ENCODE measurements at places on chromosomes 13 and 19.
A peak's percentile ranks its signal among the peaks of the same experiment; 100 is the strongest.

DNA sequence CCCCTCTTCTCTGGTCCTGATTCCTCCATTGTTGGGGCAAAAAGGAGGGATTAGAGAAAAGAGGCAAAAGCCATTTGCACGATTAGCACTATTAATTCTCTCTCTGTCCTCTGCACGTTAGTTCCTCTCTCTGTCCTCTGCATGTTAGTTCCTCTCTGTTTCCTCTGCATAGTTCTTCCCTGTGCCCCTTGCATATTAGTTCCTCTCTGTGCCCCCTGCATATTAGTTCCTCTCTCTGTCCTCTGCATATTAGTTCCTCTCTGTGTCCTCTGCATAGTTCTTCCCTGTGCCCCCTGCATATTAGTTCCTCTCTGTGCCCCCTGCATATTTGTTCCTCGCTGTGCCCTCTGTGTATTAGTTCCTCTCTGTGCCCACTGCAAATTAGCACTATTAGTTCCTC is 847.2 kb upstream of the GPC6 start:
- no peak for DNase-seq

- no peak for DNase-seq
These were observed 22.3 kb downstream of the SLC7A1 start for GRCh38 chr13:29573190-29573589.

GRCh38 chr19:48044561-48044960 is 682 bp upstream of the CABP5 start:
- no peak for DNase-seq

DNA sequence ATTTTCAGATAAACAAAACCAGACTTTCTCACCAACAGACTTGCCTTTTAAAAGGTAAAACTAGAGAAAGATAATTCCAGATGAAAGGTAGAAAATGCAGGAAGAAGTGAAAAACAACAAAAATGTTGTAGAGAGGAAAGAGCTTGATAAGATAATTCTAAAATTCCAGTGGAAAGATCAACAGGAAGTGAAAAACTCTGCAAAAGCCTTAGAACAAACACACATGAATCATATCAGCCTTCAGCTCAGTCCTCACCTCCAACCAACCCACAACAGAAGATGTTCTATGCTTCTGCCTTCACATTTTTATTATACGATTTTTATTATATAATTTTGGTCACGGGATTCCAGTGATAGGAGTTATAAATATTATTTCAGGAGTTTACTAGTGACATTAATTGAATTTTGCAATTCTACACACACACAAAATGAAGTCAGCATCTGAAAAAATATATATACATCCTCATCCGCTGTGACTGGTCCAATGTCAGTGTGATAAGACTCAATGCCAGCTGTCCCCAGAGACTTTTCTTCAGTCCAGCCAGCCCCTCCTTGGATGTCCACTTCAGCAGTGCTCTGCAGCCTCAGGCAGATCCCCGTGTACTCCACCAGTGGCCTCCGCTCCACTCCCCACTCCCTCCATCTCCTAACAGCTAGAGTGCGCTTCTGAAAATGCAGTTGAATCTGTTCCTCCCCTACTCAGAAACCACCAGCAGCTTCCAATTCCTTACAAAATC is 57.9 kb downstream of the GADD45B start:
- DNase-seq, result no peak

- no peak for DNase-seq
These were observed 731.8 kb upstream of the ARGLU1 start for GRCh38 chr13:107299717-107300116.

GRCh38 chr19:34482380-34483250 is 1.1 kb downstream of the WTIP start:
- DNase-seq, result peak; percentile 22

- DNase-seq, result no peak
These were observed 55.8 kb downstream of the VAV1 start for GRCh38 chr19:6828306-6828697.

GRCh38 chr19:45814851-45815480 is at the start of gene RSPH6A:
Gene RSPH6A (minus strand): TSS chr19:45815308. CDS start chr19:45815176, 132 bp downstream.
- DNase-seq, result no peak

GRCh38 chr13:102774591-102775520 is 1.3 kb upstream of the TEX30 start:
- DNase-seq, result no peak

- peak; percentile 57 for DNase-seq
These were observed 154.2 kb upstream of the MAB21L1 start for GRCh38 chr13:35630551-35631275.

- DNase-seq, result no peak
These were observed 93.8 kb upstream of the CACNA1A start for GRCh38 chr19:13600091-13600490.

DNA sequence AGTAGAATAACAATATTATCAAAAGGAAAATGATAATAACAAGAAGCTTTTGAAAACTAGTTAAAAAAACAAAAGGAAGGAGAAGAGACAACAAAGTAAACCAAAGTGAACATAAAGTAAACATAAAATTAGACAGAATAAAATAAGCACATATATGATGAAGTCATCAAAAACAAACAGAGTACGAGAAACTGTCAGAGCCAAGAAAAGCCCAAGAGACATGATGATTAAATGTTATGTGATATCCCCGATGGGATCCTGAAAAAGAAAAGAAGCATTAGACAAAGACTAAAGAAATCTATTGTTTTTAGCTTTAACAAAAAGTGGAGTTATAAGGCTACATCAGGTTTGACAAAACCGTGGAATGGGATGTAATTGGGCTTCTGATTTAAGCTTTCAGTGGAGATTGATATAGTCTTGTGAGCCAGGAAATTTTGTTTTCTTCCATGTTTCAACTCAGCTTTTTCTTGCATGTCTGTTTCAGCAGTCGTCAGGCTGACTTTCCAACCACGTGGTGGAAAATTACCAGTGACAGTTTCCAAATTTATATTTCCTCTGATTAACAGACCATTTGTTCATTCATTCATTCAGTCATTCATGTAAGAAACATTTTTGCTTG is 64.9 kb downstream of the KL start:
- peak; percentile 49 for DNase-seq

DNA sequence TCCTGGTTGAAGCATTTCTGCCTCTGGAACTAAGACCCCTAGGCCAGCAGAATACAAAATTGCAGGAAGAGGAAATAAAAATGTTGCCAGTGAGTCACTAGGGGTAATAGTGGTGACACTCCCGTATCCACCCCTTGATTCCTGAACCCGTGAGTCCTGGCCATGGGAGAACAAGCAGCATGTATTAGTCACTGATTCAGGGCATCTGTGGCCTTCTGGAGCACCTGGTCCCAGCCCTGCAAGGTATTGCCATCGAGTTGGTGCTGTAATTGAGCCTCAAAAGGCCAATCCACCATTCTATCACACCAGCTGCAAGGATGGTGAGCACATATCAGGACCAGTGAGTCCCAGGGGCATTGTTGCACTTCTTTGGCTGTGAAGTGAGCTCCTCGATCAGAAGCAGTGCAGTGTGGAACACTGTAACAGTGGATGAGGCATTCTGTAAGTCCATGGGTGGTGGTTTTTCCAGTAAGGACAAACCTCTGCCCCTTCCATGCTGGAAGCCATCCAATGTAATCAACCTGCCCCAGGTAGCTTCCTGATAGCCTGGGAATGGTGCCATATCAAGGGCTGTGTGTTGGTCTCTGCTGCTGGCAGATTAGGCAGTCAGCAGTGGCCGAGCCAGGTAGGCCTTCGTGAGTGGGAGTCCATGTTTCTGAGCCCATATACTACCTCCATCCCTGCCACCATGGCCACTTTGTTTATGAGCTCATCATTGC is 39.6 kb downstream of the C1QTNF9 start:
- no peak for DNase-seq

DNA sequence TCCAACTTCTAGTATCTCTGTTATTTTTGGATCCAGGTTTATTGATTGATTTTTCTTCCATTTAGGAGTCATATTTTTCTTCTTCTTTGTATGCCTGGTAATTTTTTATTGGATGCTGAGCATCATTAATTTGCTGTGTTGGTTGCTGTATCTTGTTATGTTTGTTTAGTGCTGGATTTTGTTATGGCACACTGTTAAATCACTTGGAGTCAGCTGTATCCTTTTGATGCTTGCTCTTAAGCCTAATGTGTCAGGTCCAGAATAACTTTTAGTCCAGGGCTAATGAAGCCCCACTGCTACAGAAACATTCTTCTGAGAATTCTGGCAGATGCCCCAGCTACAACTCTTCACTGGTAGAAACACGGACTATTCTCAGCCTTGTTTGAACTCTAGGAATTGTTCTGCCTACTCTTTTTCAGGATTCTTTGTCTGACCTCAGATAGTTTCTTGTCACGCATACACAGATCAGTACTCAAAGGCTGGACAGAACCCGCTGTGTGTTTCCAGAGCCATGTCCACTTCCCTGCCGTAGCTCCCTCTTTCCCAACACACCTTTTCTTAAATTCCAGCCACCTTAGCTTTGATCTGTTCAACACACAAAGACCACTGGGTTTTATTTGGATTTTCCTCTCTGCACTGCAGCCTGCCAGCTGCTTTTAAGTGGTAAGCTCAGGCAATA is 137.1 kb upstream of the WASF3 start:
- no peak for DNase-seq

DNA sequence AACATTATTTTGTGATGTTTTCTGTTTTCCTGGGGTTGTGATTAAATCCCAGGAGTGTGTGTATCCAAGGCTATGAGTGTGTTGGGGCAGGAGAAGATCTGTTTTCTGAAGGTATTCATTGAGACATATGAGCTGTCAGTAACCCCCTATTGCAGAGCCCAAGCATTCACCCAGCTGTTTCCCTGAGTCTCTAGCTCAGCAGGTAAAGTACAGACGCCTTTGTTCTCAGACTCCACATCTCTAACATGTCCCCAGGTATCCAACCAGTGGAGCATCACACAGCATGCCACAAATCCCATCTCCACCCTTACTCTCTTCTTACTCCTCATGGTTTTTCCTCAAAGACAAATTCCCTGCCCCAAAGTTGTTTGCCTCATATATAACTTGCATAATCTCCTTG is 213.6 kb downstream of the PCDH20 start:
- no peak for DNase-seq

DNA sequence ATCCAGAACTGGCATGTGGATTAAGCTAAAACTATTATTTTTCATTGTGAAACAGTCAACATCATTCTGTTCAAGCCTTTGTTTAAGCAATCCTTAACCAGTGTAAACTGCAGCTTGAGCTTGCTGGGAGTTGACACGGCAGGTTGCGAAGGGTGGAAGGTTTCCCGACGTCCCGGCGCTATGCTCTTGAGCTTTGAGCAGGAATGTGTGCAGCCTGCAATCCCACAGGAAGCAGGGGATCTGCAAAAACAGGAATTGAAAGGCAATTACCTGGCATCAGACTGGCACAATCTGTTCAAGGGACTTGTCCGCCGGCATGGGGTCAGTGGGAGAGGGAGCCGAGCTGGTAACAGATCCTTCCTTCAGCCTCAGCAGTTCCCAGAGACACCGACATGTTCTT is 586.7 kb upstream of the SGCG start:
- no peak for DNase-seq

- no peak for DNase-seq
These were observed 159.3 kb downstream of the PDS5B start for GRCh38 chr13:32745509-32745908.

DNA sequence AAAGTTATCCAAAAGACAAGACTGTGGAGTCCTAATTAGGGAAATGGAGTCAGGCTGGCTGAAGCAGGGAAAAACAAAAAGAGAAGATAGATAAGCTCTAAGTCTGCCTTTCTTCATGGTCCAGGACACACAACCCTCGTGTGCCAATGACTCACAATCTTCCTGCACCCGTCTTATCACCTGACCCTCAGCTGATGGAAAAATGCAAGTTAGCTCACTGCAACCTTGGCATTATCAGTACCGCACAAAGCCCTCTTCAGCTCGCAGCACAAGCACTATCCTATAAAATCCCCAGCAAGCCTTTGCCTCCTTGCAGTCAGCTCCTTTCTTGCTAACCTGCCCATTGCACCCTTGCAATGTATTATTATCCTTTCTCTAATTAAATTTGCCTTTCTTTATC is 4.3 kb downstream of the OR7A5 start:
- no peak for DNase-seq

- no peak for DNase-seq
These were observed 23.0 kb upstream of the MIER2 start for GRCh38 chr19:367561-367960.

DNA sequence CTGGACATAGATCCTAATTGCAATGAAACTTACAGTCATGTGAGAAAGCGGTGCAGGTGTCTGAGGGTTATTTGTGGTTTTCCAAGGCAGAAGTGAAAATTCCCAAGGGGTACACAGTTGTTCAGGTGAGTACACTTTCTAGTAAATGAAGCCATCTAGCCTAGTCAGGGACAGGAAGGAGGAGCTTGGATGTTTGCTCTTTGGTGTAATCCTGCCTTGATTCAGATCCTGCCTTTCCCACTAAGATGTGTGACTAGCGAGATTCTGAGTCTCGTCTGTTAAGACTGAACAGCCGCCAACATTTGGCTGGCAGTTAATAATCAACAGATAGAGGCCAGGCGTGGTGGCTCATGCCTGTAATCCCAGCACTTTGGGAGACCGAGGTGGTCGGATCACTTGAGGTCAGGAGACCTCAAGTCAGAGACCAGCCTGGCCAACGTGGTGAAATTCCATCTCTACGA is 2.5 kb downstream of the RPS9 start:
- DNase-seq, result no peak

DNA sequence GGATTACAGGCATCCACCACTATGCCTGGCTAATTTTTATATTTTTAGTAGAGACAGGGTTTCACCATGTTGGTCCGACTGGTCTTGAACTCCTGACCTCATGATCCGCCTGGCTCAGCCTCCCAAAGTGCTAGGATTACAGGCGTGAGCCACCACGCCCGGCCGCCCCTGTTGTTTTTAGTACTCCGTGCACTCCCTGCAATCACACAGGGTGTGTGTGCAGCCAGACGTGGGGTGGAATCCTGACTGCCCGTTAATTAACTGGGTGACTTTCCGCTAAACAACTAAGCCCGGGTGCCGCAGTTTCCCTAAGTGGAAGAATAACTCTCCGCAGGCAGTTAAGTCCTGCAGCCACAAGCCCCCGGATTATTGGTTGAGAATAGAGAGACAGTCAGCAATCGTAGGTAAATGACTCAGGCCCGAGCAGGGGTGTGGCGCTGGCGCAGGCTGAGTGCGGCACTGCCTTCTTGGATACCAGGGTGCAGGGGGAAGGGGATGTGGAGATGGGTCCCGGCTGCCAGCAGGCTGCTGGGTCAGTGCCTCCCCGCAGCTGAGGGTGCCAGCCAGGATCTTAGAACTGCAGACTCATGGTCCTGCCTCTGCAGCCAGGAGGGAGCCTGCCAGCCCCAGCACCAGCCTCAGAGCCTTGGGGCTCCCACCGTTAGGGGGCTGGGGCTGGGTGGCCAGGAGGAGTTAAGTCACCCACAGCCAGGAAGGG is 6.1 kb upstream of the FXYD3 start:
- DNase-seq, result no peak

GRCh38 chr13:99281811-99282263 is 23.7 kb upstream of the GPR18 start:
- DNase-seq, result no peak

Data from astrocyte of the spinal cord (primary cell).